ENCODE measurements at places on chromosomes 11 and 22. TPM values are rescaled to one million over a fixed set of nuclear protein-coding genes. Genes with fewer than 3 reads are reported as not detected.

Gene NAALAD2
- 23.8 TPM for polyA plus RNA-seq

Gene TAGLN
- polyA plus RNA-seq, result 800 TPM

Gene NXPE4
- not detected for polyA plus RNA-seq

Gene CLCF1
- polyA plus RNA-seq, result 2.7 TPM

Gene KCNK4
- not detected for polyA plus RNA-seq

Gene APOBEC3F
- polyA plus RNA-seq, result 19.0 TPM

Gene PLAAT3
- 301 TPM for polyA plus RNA-seq

Gene CDC42BPG
- polyA plus RNA-seq, result 5.3 TPM

Gene MPEG1
- polyA plus RNA-seq, result 12.1 TPM

Gene LGR4
- polyA plus RNA-seq, result 33.0 TPM

Gene NXPE2
- not detected for polyA plus RNA-seq

Gene PDE2A
- polyA plus RNA-seq, result 14.1 TPM

Gene PNPLA3
- 0.53 TPM for polyA plus RNA-seq

Gene ANGPTL5
- 0.74 TPM for polyA plus RNA-seq

Gene OR52H1
- not detected for polyA plus RNA-seq

Gene BTBD18
- 2.8 TPM for polyA plus RNA-seq

Gene APOBEC3B
- polyA plus RNA-seq, result 0.69 TPM

Gene CRYAB
- 116 TPM for polyA plus RNA-seq

Gene SLN
- 31.6 TPM for polyA plus RNA-seq

Gene CD248
- 35.5 TPM for polyA plus RNA-seq

Gene MN1
- polyA plus RNA-seq, result 5.6 TPM

Gene MYBPC3
- polyA plus RNA-seq, result 1.7 TPM

Gene CENPM
- 15.7 TPM for polyA plus RNA-seq

Gene EMID1
- polyA plus RNA-seq, result 6.2 TPM

Gene VPREB1
- not detected for polyA plus RNA-seq

Gene MOV10L1
- polyA plus RNA-seq, result 73.3 TPM

Gene SYT12
- polyA plus RNA-seq, result 3.7 TPM

Gene HBB
- polyA plus RNA-seq, result 55.6 TPM

Gene INSC
- polyA plus RNA-seq, result 2.5 TPM

Gene OR8K1
- polyA plus RNA-seq, result not detected

Gene CTSW
- polyA plus RNA-seq, result 4.4 TPM

Gene APOBEC3C
- polyA plus RNA-seq, result 76.6 TPM

Gene C1QTNF5
- polyA plus RNA-seq, result 12.6 TPM

Gene ACRV1
- 175 TPM for polyA plus RNA-seq

Gene GNG3
- polyA plus RNA-seq, result 11.1 TPM

Gene IFITM10
- 2.6 TPM for polyA plus RNA-seq

Gene OR8D1
- not detected for polyA plus RNA-seq

Gene F2
- polyA plus RNA-seq, result 0.47 TPM

Gene OR51B4
- not detected for polyA plus RNA-seq

Gene GAL
- 1.3 TPM for polyA plus RNA-seq

Gene FGF3
- polyA plus RNA-seq, result not detected

Gene HOATZ
- polyA plus RNA-seq, result 50.1 TPM

Gene OR51E2
- 0.17 TPM for polyA plus RNA-seq

Gene ZFPL1
- polyA plus RNA-seq, result 70.6 TPM

Gene DDX25
- 257 TPM for polyA plus RNA-seq

Gene VWCE
- 6.6 TPM for polyA plus RNA-seq

Gene APLNR
- 7.1 TPM for polyA plus RNA-seq

Gene SAA1
- 6.2 TPM for polyA plus RNA-seq

Gene GRM5
- 2.8 TPM for polyA plus RNA-seq

Gene C22orf23
- 241 TPM for polyA plus RNA-seq

Gene CCDC90B
- polyA plus RNA-seq, result 162 TPM

Gene FZD4
- polyA plus RNA-seq, result 14.8 TPM
